Stimulated activated CD4-positive, alpha-beta T cell treated with anti-CD3 and anti-CD28 coated beads, Interleukin-1b, Interleukin-23, amount 100 ng/mL, for 1 hour (primary cell): ENCODE measurements at places on chromosomes 3 and 15.

DNA sequence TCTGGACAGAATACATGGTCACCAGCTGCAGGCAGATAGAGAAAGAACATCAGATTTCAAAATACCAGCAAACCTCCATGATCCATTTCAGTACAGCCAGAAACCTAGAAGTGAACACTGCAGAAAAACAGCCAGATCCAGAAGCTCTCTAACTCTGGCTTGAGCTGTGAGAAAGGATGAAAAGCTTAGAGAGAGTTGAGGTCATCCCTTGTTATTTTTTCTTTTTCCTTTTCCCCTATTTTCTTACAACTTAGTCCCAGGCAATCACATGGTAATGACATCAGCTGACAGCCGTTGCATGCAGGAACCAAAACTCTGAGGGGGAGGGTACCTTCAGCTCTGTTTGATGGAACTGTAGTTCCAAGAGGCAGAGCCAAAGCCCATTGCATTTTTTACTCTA is 113.2 kb downstream of the TCF12 start:
- DNase-seq: no peak

DNA sequence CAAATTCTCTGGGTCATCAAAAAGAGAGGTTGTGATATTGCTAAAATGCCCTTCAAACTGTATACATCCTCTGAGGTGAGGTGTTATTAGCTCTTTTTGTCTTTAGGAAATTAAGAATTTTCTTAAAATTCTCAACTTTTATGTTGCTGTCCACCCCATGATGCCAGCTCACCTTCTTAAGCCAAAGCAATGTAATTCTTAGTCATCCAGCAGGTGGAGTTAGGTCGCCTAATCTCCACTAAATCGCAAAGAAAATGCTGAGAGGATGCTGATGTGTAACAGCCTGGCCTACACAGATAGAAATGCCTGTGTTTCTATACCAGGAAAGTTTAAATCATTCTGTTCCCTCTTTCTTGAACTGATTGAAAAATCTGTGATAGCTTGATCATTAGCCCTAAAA is 770.2 kb upstream of the ALCAM start:
- DNase-seq: no peak

DNA sequence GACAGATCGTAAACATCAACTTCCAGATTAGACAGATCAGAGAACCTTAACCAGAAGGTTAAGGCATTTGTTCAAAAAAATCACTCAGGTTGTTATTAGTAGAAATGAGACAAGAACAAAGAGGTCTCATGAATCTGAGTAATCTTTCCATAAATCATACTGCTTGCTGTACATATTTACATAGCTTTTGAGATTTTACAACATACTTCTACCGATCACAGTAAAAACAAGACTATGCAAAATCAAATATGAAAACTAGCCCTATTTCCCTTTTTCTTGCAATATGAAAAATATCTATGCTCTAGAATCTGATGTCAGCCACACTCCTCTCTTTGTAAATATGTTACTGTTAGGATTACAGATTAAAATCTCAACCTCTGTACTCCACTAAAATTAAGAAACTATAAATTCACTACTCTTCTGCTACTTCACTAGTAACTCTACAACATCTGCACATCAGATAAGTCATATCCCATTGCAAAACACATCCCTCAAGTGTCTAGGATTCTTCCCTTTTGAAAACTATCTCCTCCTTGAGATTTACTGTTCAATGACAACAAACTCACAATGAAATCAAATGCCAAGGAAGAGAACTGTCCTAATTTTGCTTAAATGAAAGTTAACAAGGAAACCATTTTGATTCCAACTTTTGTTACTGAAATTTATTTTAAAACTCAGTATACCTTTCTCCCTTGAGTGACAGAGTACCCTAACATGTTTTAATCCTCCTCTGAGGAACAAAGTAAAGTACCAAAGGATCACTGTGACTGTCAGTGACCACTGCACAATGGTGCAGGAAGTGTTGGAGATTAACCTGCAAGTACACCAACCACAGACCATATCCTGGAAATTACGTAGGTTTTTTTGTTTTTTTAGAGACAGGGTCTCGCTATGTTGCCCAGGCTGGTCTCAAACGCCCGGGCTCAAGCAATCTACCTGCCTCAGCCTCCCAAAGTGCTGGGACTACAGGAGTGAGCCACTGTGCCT is 12.8 kb downstream of the DCUN1D1 start:
- no peak for DNase-seq

DNA sequence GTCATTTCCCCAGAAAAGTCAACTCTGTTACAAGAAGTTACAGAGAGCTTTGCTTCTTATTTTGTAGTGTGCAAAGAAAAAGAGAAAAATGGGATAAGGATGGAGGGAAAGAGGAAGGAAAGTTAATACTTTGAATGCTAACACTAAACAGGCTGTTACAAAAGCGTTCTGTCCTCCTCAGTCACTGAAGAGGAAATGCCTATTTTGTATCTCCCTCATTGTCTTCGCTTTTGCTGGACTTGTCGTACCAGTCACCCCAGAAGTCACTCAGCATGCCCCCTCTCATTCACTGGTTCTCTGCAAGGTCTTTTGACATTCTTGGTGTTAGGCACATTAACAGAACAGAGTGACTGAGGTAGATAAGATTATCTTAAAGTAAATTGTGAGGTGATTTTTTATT is 129.6 kb downstream of the ALCAM start:
- no peak for DNase-seq

- no peak for DNase-seq
Observed at GRCh38 chr15:52804526-52805081, 14.5 kb upstream of the ONECUT1 start.

DNA sequence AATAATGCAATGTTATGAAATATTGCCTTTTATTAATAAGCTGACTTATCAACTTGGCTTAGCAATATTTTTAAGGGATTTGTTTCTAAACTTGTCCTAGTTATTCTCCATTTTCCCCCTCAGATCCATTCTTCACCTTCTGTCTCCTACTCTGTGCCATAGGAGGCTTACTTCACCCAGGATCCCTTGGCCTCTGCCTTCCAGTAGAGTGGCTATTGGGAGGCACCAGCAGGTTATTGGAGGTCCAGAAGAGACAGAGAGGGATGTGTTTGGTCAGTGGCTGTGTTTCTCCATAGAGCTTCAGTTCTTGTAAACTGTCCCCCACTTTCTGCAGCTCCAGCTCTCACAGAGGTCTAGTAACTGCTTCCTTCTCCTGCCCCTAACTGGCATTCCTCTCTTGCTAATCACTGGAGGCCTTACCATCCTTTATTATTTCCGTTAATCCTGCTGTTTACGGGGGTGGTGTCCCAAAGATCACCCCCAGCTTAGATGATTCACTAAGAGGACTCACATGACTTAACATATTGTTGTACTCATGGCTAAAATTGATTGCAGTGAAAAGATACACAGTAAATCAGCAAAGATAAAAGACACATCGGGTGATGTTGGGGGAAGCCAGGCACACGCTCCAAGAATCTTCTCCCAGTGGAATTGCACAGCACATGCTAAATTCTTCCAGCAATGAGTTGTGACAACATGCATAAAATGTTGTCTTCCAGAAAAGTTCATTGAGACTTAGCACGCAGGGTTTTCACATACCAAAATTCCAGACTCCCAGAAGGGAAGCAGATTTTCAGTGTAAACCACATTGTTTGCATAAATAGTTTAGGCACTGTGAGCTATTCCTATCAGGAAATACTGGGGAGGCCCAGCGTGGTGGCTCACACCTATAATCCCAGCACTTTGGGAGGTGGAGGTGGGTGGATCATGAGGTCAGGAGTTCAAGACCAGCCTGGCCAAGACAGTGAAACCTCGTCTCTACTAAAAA is 67.5 kb downstream of the RPL22L1 start:
- no peak for DNase-seq

- DNase-seq: no peak
Observed at GRCh38 chr3:51245867-51246266, 139.2 kb upstream of the MANF start.

DNA sequence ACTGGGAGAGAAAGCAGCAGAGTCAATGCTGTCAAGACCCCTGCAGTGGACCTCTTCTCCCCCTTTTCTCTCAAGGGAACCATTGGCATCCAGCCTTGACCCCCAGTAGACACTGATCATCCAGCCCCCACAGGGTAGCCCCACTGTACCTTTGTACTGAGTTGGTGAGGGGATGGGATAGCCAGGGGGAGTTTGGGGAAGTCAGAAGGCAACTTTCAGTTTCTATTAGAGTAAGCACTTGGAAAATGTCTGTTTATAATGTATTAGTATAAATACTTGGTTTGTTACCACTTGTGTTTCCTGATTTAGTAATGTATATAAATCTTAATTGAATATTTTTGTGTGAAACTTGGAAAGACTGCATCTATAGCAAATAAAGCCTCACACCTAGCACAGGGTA is 25.0 kb downstream of the DAG1 start:
- no peak for DNase-seq

DNA sequence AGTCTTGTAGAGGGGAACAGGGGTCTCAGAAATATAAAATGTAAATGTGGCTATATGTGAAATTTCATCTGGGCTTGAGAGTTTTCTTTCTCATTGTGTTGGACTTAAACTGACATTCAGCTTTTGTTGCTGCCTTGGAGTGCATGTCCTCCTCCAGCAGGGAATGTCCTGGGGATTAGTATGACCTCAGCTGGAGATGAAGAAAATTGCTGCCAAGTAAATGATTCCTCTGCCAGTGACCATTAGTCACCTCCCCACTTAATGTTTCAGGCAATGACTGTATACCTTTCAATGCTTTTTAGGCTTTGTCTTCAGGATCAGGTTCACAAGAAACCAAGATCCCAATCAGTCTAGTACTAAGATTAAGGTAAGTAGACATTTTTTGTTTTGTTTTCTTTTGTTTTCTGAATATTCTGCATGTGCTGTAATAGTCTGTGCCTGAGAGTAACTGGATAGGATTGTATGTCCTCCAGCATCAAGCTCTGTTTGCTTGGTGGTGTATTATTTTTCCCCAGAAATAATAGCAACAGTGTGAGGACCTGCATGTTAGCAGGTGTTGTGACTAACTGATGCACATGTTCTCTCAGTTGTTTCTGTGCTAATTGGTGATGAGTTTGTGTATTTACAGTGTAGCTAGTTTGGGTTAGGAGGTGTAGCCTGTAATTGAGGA is 18.1 kb upstream of the SLC22A13 start:
- DNase-seq: no peak

DNA sequence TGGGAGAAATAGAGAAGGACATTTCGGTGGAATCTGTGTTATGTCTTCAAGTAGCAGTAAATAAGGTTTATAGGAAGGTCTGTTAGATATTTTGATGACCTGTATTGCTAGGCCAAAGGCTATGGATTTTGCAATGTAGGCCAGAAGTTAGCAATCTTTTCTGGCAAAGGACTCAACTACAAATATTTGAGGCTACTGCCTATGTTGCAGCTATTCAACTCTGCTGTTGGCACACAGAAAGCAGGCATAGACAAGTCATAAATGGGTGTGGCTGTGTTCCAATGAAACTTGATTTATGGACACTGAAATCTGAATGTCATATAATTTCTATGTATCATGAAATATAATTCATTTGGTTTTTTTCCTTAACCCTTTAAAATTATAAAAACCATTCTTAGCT is 438.7 kb upstream of the C2CD4B start:
- DNase-seq: no peak

GRCh38 chr15:53917109-53917508 is 61.1 kb upstream of the UNC13C start:
- DNase-seq: no peak

- DNase-seq: no peak
Observed at GRCh38 chr15:62828364-62828763, 214.2 kb upstream of the TPM1 start.

GRCh38 chr3:134282659-134283047 is 32.0 kb upstream of the RYK start:
- no peak for DNase-seq

DNA sequence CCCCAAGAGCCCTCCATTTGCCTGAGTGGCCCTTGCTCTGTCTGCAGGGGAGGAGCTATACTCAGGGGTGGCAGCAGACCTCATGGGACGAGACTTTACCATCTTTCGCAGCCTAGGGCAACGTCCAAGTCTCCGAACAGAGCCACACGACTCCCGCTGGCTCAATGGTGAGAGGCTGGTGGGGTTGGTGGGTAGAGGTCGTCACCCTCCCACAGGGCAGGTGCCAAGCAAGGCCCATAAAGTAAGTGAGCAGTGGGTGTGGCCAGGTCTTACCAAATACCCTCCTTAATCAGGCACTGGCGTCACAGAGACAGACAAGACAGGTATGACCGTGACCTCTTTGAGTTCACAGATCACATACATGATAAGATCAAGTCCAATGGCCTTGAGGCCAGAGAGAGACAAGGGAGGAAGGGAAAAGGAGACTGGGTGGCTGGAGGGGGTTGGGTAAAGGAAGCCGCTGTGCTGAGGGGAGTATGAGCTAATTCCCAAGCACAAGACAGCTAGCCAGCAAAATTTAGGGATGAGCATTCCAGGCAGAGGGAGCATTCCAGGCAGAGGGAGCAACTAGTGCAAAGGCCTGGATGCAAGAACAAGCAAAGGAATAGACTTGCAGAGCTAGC is 2.5 kb downstream of the SEMA3B start:
- DNase-seq: no peak

DNA sequence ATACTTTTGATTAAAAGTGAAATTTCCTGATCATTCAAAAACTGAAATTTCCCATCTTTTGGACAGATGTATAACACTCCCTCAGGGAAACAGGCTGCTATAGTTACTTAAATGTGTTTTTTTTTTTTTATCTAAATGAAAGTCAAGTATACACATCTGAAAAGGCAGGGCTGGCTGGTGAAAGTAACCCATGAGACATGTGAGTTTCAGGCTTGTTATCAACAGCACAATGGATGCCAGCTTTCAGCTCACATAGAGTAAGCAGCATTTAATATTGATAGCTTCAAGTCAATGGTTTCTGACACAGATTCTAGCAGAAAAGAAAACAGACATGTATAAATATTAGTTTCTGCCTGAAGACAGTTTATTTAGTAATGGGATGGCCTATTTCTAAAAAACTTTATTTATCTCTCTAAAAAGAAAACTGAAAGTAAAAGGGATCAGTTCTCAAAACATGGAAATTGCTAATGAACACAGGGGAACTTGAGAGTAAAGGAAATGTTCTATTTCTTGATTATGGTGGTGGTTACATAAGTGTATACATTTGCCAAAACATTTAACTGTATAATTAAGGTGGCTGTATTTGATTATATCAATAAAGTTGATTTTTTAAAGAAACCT is 89.7 kb upstream of the CMC1 start:
- no peak for DNase-seq

GRCh38 chr3:54427941-54428871 is 305.9 kb downstream of the CACNA2D3 start:
- DNase-seq: peak; percentile 0

DNA sequence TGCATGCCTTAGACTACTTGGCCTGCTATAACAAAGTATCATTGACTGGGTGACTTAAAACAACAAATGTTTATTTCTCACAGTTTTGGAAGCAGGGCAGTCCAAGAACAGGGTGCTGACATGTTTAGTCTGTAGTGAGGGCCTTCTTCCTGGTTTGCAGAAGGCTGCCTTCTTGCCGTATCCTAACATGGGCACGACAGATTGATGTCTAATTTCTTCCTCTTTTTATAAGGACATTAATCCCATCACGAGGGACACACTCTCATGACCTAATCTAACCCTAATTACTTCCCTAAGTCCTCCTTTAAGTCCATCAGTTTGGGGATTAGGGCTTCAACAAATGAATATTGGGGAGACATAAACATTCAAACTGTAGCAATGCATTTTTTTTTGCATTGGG is 10.9 kb upstream of the GOLGA8B start:
- DNase-seq: no peak

GRCh38 chr3:196142202-196142956 is 60.5 kb upstream of the TFRC start:
- DNase-seq: no peak
